ENCODE measurements at places on chromosomes 5 and 9. TPM values are rescaled to one million over a fixed set of nuclear protein-coding genes. Genes with fewer than 3 reads are reported as not detected.

QRFP gene
- total RNA-seq = not detected

OCLN gene
- 9.0 TPM for total RNA-seq

ADAMTSL2 gene
- not detected for total RNA-seq

TEX48 gene
- total RNA-seq = not detected

BAAT gene
- 0.31 TPM for total RNA-seq

MEGF10 gene
- not detected for total RNA-seq

GADD45G gene
- 0.31 TPM for total RNA-seq

CCDC152 gene
- total RNA-seq = not detected

CAMK2A gene
- 0.69 TPM for total RNA-seq

MSANTD3 gene
- 58.7 TPM for total RNA-seq

ZSWIM6 gene
- total RNA-seq = 3.9 TPM

PRRX2 gene
- 5.3 TPM for total RNA-seq

CDKN2B gene
- not detected for total RNA-seq

TRIM7 gene
- 40.4 TPM for total RNA-seq

PCDHGA7 gene
- total RNA-seq = 0.74 TPM

ASTN2 gene
- total RNA-seq = 4.1 TPM

PHYHD1 gene
- total RNA-seq = 0.20 TPM

PCDHGB3 gene
- total RNA-seq = 0.14 TPM

NPR3 gene
- 14.7 TPM for total RNA-seq

SMIM33 gene
- total RNA-seq = not detected

CER1 gene
- total RNA-seq = not detected
